ENCODE measurements at places on chromosomes 4 and X.
A peak's percentile ranks its signal among the peaks of the same experiment; 100 is the strongest.

DNA sequence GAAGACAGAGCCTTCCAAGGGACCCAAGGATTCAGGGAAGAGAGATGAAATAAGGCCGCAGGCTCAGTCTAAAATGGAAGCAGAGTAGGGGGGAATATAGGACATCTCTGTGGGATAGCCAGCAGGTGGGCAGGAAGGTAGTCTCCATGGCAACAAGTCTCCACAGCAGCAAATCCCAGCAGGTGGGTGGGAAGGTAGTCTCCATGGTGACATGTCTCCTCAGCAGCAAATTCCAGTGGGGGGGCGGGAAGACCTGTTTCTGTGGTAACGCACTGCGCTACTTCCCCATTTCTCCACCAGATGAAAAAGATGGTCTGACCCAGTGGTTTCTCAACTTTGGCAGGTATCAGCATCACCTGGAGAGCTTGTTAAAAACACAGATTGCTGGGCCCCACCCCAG lies 18.3 kb downstream of the NLGN3 start:
- DNase-seq: no peak

DNA sequence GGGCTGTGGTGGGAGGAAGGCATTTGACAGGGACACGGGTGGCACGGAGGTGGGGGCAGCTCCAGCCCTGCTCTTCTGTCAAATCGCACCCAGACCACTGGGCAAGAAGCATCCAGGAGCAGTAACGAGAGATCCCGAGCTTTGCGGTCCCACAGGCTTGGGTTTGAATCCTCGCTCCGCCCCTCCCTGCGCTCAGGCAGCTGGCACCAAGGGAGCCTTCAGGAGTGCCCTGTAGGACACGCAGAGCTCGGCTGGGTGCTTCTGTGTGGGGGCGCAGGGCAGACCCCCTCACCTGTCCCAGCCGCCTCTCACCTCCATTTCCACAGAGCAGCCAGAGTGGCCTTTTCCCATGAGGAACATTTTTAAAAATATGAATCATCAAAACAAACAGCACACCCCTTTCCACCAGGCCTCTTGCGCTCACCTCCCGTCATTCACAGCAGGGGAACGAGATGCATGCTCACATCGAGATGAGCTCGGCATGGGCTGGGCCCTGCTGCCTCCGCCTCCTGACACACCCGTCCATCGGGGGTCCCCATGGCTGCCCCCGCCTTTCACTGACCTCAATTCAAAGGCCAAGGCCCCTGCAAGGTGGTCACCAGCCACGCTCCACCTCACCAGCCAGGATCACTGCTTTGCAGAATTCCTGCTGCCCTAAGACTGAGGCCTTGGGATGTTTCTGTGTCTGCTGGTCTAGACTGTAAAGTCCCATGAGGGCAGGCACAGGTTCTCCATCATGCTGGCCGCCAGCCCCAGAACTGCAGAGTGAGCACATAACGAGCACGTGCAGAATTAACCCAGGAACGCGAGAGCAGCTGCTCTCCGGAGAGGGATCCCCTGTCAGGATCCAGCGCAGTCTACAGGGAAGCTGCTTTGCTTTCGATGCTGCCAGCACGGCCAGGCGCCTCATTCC lies 52.7 kb downstream of the ACOX3 start:
- DNase-seq: no peak

DNA sequence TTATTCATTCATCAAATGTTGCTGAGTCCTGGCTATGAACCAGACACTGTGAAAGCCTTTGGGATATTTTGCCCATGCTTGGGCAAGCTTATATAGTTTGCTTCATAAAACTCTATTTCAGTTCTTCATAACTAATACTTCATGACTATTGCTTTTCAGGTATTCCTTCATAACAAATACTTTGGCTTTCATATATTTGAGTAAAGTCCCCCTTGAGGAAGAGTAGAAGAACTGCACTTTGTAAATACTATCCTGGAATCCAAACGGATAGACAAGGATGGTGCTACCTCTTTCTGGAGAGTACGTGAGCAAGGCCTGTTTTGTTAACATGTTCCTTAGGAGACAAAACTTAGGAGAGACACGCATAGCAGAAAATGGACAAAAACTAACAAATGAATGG lies 1.7 kb upstream of the AFP start:
- DNase-seq: no peak

DNA sequence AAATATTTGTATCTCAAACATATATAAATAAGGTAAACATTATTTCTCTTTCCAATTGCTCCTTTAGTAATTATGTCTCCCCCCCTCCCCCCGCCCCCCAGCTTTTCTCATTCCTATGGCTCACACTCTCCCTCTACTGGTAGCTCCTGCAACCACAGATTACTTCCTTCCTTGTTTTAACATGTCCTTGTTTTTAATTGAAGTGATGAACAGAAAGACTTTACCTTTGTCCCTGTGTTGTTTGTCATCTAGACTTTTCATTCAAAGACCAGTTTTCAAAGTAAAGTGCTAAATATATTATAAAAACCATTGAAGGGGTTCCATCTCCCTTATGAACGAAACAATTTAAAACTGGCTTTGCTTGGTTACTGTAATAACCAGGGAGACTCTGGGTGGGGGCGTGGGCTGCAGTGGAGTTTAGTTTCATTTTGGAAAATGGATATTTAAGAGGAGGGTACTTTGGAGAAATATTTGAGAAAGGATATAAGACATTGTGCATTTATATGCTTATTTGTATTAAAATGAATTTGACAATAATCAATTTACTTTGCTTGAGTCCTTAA lies 352.9 kb downstream of the RAPGEF2 start:
- DNase-seq: no peak

- DNase-seq: no peak
Measured at GRCh38 chr4:36323816-36324419, 42.5 kb downstream of the DTHD1 start.

GRCh38 chr4:39305912-39306677 lies 60.1 kb downstream of the RFC1 start:
- DNase-seq: peak; percentile 50

GRCh38 chr4:25060241-25060962 lies 29.7 kb upstream of the LGI2 start:
- no peak for DNase-seq

GRCh38 chr4:3385711-3386420 lies 55.9 kb upstream of the HGFAC start:
- no peak for DNase-seq

GRCh38 chr4:148376151-148376550 lies 66.1 kb downstream of the NR3C2 start:
- DNase-seq: peak; percentile 85

DNA sequence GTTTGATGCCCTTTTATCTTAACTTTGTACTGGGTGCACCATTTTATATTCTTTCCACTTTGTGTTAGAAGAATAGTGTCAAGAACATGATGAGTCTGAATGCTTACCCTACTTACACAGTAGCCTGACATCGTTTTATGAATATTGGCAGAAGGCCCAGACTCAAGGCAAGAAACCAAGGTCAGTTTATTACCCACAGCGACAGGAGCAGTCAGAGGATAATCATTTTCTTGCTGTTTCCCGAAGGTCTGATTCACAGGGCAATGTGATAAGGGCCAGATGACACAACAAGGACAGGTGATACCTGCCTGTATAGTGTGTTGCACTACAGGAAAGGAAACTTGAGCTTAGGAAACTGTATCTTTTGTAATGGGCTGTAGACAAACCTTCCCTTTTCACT lies 417.4 kb downstream of the SPOCK3 start:
- no peak for DNase-seq

DNA sequence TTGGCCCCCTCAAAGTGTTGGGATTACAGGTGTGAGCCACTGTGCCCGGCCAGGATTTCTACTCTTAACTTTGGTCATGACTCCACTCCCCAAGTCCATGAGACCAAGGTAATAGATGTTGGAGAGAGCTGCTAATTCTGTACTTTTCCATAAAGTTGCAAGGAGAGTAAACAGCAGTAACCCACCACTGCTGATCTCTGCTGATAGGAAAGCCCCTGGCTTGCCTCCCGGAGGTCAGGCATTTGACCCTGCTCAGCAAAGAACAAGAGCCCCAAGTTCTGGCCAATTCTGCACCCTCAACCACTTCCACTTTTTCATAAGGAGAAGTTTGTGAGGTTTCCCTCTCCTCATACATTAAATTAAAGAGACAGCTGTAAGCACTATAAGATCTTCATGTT lies 143.0 kb downstream of the RASL11B start:
- DNase-seq: no peak

DNA sequence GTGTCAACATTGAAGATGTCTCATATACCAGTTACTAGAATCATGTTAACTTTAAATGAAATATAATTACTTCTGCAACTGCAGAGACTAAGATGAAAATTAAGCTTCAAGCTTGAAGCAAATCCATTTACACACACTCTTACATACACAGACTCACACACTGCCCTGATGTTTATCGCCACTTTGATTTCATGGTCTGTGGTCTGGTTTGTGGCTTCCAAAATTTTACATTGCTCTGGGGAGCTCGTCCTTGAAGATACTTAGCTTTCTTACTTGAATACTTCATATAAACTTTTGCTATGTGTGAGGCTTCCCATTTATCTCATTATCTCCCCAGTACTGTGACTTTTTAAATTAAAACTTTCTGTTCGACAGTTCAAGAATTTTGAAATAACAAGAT lies 35.8 kb downstream of the ARHGEF38 start:
- DNase-seq: peak; percentile 94

DNA sequence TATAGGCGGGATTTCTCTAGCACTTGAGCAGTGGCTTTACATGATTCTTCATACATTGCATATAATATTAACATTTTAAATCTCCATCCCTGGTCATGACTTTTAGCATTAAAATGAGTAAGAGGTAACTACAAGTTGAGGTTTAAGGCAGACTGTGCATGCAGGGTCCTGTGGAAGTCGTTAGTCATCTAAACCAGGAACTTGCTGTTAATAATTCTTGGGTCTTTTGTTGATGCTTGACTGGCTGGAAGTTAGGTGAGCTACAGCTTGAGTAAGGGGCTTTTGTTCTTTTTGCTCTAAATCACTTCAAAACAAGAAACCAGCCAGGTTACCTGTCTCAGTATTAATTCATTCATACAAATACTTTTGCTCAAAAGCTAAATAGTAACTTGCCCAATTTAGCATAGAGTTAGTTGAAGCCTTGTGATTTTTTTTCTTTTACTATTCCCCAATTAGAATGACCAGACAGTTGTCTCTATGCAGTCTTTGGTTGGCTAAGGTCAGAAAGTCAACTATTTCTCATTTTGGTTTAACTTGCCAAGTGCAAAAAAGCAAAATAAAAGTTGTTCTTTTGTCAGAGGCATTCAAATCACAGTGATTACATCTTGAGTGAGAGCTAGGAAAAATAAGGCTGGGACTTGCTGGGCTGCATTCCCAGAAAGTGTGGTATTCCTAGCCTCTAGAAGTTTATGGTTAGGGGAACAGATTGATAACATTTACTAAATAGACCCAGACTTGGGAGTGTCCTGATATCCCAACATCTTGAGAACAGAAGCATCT lies 516.9 kb downstream of the PDHA2 start:
- DNase-seq: no peak

DNA sequence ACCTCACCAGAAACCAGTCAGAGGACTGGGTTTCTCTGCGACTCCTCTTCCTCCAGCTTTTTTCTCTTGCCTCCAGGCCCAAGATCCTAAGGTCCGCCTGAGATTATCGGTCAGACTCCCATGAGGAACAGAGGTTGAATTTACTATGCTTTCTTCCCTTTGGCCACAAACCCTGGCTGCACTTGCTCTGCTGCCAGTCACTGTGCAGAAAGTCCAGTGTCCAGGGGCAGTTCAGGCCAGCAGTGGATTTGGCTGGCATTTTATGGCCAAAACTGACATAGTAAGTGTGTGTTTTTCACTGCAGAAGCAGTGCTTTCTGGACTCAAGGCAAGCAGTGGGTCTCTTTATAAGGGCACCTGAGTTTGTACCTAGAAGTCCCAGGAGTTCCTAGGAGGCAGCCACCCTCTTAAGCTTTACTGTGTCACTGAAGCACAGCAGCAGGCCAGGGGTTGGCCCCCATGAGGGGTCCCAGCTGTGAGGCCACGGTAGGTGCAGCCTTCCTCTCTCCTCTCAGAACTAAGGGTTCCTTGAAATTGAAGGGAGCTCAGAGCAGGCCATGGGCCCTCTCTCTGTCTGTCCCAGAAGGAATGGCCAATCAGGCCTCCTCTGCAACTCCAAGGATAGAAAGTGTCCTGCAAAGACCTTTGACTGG lies 3.4 kb downstream of the RTL5 start:
- no peak for DNase-seq

GRCh38 chr4:155419266-155419665 lies 42.5 kb upstream of the MAP9 start:
- DNase-seq: no peak

GRCh38 chr4:40251366-40251765 lies 54.5 kb downstream of the RHOH start:
- no peak for DNase-seq

DNA sequence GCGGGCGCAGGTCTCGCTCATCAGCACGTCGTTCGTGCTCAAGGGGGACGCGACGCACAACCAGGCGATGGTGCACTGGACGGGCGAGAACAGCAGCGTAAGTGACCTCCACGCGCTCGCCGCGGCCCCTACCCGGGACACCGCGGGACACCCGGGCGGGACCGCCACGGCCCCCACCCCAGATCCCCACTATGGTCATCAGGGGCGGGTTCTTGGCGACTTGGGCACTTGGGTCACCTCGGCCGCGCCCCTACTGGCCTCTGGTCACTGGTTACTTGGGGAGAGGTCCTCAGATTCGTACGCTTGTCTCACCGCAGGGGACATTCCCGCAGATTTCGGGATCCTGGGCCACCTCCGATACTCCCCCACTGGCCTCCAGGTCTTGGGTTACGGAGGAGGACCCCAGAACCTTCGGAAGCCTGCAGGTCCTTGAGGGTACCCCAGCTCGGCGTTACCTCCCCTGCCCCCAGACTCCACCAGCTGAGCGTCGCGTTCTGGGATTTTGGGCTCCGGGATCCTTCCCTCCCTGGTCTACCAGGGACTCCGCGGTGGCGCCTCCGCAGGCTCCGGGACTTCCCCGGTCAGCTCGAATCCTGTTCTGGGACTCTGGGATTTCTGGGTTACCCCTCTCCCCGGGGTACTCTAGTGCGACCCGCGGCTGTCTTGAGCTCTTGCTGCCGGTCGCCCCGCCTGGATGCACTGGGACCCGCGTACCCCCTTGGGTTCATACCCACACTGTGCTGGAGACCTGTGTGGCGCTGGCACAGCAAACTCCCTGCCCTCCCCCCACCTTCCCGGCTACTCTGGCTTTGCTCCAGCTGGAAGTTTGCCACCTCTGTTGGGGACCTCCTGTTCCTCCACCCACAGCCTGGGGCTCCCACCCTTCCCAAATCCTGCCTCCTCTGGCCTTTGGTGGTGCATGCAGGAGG lies 956 bp downstream of the SORCS2 start:
- DNase-seq: no peak

- DNase-seq: no peak
Measured at GRCh38 chr4:26613237-26613636, 29.4 kb downstream of the TBC1D19 start.

GRCh38 chr4:128810331-128810870 lies 901 bp downstream of the JADE1 start:
- DNase-seq: no peak

All from SK-N-MC (cell line).